ENCODE measurements at places on chromosomes 7 and 10.
A peak's percentile ranks its signal among the peaks of the same experiment; 100 is the strongest.

DNA sequence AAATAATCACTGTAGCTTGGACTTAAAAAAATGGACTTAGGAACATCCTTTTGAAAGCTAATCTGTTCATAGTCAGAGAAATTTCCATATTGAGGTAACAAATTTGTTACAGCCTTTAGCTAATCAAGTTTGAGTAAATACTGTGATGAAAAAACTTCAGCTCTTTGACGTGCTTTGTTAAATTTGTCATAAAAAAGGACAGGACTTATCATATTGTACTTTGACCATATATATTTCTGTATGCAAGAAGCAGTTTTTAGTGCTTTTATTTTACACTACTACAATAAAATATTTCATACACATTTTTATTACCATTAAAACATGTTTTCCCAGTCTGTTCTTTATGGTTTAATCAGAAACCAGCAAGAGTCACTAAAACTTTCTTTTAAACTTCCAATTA is 14.5 kb upstream of the CYCS start:
- no peak for DNase-seq

DNA sequence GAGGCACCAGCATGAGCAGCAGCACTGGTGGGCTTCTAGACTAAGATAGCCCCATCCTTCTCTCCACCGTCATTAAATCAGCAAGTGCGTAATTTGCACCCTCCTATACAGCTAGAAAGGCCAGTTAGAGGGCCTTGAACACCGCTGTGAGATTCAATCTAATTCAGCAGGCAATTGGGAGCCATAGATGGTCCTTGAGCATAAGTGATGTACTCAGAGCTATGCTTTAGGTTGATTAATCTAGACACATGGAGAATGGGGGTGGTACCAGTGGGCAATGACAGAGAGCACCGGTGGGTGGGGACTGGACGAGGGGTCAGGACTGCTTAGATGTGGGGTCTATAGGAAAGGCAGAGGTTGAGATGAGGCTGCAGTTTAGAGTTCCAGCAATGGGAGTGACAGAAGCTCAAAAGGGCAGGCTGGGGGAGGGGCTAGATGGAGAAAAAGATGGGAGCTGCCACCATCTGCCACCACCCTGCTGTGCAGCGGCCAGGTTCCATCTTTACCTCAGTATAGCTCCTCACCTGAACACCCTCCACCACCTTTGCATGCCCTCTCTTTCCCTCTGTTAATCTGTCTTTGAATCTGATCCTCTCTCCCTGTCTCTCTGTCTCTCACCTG is 87.3 kb downstream of the C10orf105 start:
- DNase-seq: no peak

- no peak for DNase-seq
Measured at GRCh38 chr10:4215485-4215884, 430.5 kb upstream of the KLF6 start.

- DNase-seq: no peak
Measured at GRCh38 chr7:121384265-121384664, 11.8 kb downstream of the FAM3C start.

GRCh38 chr10:120465138-120465537 is 8.1 kb downstream of the PLPP4 start:
- no peak for DNase-seq

- DNase-seq: peak; percentile 40
Measured at GRCh38 chr10:119541046-119541445, 1.5 kb downstream of the RGS10 start.

GRCh38 chr10:48242171-48242904 is 32.2 kb downstream of the FRMPD2 start:
- DNase-seq: no peak

DNA sequence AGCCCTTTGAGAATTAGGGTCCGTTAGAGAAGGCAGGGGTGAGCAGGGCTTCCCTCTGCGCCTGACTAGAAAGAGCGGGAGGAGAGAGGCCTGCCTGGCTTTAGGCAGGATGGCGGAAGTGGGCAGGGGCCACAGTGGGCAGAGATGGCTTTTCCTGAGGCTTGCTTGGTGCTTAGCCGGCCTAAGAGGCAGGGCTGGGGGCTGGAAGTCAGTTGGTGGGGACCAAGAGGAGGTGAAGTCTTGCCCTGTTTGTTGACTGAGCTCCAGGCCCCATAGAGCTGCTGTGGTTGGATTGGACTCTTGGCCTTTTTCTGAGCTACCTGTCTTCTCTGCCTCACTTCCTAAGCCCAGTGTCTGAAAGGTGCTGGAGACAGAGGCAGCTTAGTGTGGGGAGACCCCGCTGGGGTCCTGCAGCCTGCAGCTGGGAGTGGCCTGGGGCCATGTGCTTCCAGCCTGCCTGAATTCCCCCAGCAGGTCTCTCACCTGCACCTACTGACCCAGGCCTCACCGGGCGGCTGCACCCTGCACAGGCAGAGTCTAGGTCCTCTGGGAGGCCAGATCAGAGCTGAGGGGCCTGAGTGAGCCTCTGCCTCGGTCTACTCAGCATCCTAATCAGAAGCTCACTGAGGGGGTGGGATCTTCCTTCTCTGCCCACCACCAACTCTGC is 4.8 kb downstream of the FAM241B start:
- DNase-seq: no peak

DNA sequence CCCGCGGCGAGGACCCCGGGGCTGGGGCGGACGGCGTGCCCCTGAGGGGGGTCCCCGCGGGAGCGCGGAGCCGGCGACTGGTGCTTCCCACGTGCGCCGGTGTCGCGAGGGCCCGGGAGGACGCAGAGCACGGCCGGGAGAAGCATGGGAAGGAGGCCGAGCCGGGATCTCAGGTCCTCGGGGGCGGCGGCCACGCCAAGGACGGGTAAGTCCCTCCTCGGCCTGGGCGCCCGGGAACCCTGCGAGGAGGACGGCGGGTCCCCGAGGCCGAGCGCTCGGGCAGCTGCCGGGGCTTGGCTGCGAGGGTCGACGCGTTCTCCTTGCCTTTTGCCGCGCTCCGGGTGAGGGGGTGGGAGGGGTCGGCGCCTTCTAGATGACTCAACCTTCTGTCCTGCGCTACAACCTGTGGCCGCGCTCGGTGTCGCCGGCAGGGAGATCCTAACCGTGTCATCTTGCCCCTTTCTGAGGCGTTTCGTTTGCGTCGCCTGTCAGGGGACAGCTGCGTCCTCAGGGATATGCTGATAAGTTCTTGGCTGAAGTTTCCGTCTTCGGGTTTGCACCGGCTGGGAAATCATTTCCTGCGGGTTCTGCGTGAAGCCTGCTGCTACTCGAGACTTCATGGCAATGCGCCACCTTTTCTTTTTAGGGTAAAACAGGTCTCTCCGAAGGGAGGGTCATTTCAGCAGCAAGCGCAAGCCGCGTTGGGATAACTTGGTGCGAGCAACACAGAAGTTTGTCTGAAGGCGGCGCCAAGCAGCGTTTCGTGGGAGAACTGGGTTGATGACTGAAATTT is 529 bp downstream of the TASOR2 start:
- peak; percentile 75 for DNase-seq

DNA sequence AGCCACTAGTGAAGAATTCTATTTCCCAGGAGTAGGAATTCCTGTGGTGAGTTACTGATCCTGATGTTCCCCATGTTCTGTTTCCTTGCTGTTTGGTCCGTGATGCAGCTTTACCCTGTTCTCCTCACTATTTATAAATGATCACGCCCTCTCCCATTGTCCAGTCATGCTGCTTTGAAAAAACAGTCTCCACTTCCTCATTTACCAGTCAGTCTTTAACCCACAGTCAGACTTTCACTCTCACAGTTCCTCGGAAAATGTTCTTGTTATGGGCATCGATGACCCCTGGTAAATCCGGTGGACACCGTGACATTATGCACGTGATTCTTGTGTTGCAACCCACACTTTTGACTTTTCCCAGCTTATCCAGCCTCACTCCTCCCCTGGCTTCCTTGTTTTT is 14.4 kb downstream of the SCIN start:
- DNase-seq: no peak

DNA sequence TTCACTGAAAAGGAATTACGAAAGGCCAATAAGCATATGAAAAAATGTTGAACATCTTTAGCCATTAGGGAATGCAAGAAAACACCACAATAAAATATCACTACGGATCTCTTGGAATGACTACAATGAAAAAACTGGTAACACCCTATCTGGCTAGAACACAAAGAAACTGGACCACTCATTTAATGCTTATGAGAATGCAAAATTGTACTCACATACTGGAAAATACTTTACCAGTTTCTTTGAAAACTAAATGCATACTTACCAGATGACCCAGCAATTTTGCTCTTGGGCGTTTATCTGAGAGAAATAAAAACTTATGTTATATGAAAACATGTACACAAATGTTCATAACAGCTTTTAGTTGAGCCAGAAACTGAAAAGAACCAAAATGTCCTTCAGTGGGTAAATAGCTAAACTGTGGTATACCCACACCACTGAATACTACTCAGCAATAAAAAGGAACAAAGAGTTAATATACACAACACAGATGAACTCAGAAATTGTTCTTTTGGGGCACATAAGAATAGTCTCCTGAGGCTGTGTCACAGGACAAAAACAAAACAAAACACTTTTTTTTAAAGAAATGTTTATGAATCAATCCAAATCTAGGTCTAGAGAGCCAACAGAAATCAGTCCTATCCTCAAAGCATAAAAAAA is 23.5 kb downstream of the CNOT4 start:
- DNase-seq: peak; percentile 33

DNA sequence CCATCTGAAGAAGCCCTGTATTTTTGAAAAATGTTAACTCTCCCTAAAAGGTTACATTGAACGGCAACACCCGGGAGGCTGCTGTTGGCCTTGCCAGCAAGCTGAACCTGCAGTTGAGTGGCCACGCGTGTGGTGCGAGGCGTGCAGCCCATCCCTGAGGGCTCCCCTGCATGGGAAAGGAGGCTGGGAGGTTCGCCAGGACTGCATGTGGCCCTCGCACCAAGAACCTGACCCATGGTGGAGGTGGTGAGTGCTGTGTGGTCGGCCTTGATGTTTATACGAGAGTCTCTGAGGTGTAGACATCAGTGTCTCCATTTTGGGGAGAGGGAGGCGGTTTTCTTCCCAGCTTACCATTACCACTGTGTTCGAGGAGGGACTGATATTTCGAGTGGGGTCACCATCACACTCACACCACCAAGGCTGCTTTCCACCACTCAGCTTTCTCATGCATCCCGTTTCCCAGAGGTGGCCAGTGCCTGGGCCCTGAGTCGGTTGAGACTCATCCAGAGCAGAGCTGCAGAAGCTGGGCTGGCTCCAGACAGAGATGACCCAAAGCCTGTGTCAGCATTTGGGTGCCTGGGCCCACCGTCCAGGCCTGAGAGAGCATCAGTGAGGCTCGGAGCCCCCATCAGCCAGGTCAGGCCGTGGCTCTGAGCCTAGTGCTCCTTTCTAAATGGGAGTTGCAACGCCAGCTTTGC is 222.6 kb downstream of the EBF3 start:
- DNase-seq: no peak
